ENCODE measurements at places on chromosomes 12 and 14.

DNA sequence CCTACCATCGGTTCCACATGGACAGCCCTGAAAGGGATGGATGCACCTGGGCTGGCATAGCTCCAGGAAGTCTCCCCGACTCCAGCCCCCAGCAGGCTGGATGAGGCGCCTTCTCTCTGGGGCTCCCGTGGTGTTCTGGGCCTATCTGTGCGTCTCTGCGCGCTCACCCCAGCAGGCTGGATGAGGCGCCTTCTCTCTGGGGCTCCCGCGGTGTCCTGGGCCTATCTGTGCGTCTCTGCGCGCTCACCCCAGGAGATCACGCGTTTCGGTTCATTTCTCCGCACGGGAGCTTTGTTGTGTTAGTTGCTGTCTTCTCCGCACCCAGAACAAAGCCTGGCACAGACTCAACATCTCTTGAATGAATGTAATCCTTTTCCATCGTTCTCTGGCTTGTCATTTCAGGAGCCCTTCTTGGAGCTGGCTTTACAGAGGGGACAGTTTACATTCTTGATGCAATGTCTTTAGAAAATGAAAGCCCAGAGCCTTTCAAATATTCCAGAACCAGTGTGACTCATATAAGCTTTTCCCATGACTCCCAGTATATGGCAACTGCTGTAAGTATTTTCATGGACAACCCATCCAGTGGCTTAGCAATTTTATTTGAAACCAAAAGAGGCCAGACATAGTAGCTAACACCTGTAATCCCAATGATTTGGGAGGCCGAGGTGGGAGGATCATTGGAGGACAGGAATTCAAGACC lies 40.3 kb downstream of the CFAP251 start:
- DNase-seq = no peak

GRCh38 chr14:44988694-44989093 lies 26.7 kb downstream of the TOGARAM1 start:
- no peak for DNase-seq

- no peak for DNase-seq
Measured at GRCh38 chr14:101595887-101596721, 34.8 kb downstream of the DIO3 start.

GRCh38 chr14:90027842-90028241 lies 34.0 kb upstream of the KCNK13 start:
- DNase-seq = no peak

GRCh38 chr12:11581179-11581755 lies 68.2 kb upstream of the ETV6 start:
- peak; percentile 74 for DNase-seq

- no peak for DNase-seq
Measured at GRCh38 chr12:46830731-46831334, 5.0 kb upstream of the SLC38A4 start.

DNA sequence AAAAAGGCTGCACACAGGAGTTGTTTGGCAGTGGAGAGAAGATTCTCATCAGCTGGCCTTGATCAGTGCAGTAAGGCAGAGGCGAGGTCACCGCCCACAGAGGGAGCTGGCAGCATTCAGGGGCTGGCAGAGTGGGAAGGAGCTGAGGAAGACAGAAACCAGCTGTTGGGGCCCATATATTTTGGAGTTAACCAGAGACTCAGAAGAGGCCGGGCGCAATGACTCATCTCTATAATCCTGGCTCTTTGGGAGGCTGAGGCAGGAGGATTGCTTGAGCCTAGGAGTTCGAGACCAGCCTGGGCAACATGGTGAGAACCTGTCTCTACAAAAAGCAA lies 17.7 kb downstream of the SMCO2 start:
- no peak for DNase-seq

DNA sequence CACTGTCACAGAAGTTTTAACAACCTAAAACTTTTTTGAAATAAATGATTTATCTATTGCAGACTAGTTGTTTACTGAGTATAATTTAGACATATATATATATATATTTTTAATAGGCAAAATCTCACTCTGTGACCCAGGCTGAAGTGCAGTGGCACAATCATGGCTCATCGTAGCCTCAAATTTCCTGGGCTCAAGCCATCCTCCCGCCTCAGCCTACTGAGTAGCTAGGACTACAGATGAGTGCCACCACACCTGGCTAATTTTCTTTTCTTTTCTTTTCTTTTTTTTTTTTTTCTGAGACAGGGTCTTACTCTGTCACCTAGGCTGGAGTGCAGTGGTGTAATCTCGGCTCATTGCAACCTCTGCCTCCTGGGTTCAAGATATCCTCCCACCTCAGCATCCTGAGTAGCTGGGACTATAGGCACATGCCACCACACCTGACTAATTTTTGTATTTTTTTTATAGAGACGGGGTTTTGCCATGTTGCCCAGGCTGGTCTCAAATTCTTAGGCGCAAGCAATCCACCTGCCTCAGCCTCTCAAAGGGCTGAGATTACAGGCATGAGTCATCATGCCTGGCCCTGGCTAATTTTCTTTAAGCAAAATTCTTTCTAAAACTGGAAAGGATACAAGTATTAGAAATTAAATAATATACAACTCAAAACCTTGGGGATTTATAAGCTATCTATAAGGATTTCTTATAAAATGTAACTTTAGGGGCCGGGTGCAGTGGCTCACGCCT lies 23.1 kb downstream of the EEA1 start:
- no peak for DNase-seq

DNA sequence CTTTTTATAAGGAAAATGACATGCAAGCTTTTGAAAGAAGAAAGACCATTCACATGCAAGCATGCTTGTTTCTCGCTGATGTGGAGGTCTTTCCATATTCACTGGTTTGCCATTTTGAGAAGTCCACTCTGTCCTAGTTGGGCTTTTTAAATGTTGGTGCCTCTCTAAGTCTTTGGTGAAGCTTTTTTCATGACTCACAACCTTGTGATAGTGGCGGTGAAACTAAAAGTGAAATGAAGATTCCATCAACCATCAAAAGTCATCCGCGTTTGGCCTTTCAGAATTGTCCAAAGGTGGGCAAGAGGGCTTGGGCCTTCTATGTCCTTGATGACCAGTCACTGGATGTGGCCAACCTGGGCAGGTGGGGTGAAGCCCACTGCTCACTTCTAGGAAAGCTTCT lies 4.3 kb downstream of the LRRC74A start:
- no peak for DNase-seq

DNA sequence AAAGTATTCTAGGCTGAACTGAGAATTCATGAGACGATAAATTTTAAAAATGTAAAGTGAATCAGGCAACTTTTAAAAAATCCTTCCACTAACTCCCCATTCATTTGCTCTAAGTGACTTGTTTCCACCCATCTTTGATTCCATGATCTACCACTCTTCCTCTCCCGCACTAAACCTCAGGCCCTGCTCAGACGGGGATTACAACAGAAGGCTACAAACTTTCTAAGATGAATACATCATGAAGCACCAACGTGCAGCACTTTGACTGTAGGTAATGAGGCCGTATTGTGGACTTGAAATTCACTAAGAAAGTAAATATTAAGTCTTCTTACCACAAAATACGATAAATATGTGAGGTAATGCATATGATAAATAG lies 30.0 kb downstream of the TMEM132D start:
- no peak for DNase-seq

DNA sequence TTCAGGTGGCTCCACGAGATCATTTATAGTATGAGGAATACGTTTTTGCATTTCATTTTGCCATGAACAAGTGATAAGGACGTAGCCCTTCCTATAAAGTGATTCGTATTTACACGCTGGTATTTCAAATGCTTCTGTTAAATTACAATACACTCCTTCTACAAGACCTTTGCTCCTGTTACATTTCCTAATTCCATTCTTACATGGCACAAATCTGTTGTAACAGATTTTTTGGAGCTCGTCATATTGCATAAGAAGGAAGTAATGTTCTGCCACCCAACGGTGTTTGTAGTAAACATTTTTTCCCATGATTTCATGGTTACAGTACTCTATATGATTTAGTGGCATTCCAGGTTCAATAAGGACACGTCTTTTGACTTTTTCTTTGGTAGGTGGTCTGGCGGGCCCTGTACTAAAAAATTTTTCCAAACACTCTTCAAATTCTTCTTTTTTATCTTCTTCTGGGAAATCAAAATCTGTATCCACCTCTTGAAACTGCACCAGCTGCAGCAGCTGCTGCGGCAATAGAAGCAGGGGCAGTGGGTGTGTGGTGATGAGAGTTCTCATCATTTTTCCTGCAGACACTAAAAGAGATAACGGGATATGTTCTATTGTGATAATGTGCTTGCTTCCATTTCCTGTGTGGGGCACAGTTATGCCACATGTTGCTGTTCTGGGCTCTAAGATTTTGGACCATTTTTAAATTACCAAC lies 4.2 kb downstream of the RNASE9 start:
- no peak for DNase-seq

DNA sequence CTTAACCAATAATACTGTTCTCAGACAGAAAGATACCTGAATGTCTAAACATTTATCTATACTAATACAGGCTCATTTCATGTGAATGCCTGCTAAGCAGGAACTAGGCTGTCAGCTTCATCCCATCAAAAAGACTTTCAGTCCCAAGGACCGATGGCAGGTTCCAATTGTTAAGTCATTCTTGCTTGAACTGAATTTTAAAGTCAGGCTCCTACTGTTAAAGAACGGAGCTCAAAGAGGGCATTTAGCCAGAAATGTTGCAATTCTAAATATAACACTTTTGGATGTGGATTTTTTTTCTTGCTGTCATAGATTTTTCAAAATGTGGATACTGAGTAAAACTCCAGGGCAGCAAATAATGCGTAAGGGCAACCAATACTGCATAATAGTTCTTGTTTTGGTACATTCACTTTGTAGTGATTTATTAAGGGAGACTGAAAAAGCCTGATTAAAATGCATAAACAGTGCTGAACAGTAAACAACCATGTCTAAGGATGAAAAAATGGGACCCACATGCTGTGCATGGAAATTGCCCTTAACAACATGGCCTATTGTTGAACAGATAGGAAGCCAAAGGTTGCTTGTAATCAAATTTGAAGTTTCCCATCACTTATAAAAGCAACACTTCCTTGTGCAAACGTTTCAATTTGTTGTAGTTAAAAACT lies 38.6 kb upstream of the DBX2 start:
- no peak for DNase-seq

- no peak for DNase-seq
Measured at GRCh38 chr12:82959821-82960220, 273.1 kb downstream of the TMTC2 start.

- DNase-seq = peak; percentile 43
Measured at GRCh38 chr12:57621497-57622292, 10.5 kb downstream of the ARHGEF25 start.

DNA sequence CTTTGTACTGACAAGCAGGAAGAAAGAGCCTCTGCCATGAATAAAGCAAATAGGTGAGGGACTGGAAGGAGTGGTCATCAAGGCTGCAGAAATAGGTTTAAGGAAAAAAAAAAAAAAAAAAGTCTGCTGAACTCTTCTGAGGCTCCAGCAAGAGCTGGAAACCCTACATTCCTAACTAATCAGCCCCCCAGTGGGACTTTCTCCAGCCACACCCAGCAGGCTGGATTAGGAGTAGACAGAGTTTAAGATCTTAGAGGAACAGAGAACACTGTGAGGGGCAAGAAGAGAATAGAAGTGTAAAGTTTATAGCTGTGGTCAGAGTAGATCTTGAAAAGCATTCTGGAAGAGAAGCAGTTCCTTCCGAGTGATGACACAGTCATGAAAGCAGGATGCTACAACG lies 66.4 kb downstream of the ATXN2 start:
- DNase-seq = no peak

GRCh38 chr12:125981610-125982253 lies 916.5 kb downstream of the AACS start:
- no peak for DNase-seq

DNA sequence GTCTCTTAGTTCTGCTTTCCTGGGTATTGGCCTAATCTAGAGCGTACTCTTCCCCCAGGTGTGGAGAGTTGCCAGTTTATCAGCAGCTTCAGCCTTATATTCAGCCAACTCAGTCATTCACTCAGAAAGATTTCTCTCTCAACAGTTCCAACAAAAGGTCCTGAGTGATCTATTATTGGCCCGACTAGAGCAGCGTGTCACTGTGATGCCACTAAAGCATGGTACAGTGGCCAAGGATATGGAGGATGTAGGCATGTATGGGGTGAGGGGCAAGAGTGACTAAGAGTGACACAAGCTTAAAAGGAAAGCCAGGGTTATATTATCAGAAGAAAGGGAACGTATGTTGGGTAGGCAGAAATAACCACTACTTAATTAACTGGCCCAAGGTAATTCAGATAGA lies 4.8 kb downstream of the NOPCHAP1 start:
- DNase-seq = no peak

GRCh38 chr14:33682760-33683159 lies 268.1 kb downstream of the EGLN3 start:
- DNase-seq = no peak

DNA sequence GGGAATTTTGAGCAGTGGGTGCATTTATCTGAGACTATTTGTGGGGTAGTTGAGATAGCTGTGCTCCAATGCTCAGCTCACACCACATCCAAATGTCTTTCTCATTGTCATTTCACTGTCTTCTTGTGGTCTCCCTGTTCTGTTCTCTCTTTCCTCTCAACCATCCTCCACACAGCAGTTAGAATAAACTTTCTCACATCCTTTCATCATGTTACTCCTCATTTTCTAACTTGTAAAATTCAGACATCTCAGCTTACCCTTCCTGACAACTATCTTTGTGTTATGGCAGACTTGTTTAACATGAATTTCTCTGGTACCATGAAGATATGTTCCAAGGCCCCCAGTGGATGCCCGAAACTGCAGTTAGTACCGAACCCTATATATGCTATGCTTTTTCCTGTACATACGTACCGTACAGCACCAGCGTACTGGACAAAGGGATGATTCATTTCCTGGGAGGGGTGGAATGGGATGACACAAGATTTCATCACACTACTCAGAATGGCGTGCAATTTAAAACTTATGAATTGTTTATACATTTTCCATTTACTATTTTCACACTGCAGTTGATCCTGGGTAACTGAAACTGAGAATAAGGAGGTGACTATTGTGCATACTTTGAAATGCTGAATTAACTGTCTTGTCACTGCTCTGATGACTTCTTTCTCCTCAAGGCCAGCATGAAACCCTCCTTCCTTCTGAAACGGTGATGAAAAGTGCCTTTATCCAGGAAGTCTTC lies 177.1 kb upstream of the SLC38A2 start:
- peak; percentile 7 for DNase-seq

GRCh38 chr12:80099259-80099658 lies at the start of gene OTOGL:
Gene OTOGL (plus strand): TSS chr12:80099537. CDS start chr12:80209432, 109,895 bp downstream.
- no peak for DNase-seq

GRCh38 chr14:58737511-58737910 lies 99.7 kb downstream of the DACT1 start:
- no peak for DNase-seq

Measured in activated T-cell treated with anti-CD3 and anti-CD28 coated beads for 4 hours (primary cell).